ENCODE measurements at places on chromosomes 2 and 18.

- DNase-seq: no peak
Measured at GRCh38 chr2:53028225-53028624, 739.4 kb upstream of the CHAC2 start.

DNA sequence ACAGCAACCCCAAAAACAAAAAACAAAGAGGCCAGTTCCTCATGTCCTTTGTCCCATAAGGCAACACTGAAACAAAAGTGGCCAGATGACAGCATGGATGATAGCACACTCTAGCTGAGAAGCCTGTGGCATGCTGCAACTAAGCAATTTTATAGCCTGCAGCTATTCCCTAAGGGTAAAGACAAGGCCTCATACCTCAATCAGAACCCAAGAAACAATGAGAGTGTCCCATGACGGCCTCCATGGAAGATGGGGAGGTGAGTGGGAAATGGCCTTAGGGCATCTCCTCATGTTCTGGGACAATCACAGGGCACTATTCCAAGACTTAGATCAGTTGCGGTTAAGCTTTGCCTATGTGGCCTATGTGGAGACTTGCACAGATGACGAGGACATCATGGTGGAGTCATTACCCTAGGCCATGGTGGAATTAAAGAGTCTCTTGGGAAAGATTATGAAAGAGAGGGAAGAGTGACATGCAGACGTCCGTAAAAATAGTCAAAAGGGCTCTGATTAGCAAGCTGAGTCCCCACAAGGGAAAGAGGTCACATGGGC is 103.1 kb downstream of the INO80D start:
- DNase-seq: no peak

DNA sequence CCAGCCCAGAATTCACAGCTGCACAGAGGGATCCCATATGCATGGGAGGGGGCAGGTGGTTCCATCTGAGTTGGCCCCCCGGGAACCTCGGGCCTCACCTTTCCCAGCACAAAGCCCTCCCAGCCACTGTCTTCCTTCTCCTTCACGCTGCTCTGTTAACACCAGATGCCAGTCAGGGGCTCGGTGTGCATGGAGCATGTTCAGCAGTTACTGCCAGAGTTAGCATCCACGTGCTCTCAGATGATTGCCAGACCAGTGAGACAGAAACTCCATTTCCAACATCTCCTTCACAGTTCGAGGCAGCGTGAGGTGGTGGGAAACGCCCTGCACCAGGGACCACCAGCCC is 101.0 kb downstream of the PTGR3 start:
- no peak for DNase-seq

- DNase-seq: no peak
Measured at GRCh38 chr2:175282300-175282699, 100.8 kb upstream of the ATP5MC3 start.

DNA sequence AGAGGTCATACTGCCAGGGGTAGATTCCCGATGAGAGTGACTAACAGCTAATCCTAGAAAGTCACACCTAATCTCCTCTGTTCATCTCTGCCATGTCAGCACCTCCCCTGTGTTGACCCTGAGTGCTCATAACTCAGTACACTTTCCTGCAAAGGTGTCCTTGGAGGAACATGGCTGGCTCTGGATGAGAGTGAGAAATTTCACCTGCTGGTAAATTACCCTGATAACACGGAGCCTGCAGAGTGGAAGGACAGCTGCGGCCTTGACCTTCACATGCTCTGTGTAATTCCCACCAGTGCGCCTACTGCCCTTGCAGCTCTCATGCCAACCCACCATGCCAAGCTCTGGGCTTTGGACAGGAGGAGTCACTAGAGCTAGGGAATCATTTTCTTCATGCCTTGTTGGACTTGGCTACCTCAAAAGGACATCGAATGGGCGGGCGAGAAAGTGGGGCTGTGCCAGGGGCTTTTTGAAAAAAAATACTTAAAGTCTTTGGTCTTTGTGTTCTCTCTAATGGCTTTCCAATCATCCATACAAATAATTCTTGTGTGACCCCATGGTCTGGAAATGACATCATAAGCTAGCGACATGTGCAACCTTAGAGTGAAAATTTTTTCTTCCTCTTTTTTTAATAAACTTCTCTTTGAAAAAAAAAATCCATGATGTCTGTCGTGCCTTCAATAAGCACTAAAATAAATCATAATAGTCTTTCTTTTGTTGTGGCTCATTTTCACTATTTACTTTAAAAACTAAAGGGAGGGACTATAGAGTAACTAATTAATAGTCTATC is 319.9 kb downstream of the MYCN start:
- DNase-seq: no peak

DNA sequence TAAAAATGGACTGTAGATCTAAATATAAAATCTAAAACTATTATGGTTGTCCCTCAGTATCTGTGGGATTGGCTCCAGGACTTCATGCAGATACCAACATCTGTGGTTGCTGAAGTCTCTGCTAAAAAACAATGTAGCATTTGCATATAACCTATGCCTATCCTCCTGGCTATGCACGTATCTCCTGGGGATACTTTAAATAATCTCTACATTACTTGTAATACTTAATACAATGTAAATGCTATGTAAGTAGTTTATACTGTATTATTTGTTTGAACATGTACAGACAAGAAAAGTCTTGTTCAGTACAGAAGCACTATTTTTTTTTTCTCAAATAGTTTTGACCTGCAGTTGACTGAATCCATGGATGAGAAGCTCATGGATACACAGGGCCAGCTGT is 134.9 kb downstream of the ZAP70 start:
- no peak for DNase-seq

DNA sequence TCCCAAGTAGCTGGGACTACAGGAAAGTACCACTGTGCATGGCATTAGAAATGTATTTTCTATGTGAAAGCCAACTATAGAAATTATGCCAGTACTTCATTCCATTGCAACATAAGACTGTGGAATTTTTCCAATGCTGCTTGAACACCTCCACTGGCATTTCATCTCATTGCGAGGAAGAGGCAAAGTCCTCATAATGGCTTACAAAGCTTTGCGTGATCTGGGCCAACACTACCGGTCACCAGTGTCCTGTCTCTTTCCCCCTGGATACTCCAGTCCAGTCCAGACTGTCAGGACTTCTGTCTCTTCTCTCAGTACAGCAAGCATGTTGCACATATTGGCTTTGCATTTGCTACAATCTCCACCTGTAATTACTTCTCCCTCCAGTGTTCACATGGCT is 223.5 kb downstream of the GPD2 start:
- DNase-seq: no peak

- DNase-seq: no peak
Measured at GRCh38 chr2:65366595-65367125, 65.7 kb downstream of the SPRED2 start.

- no peak for DNase-seq
Measured at GRCh38 chr2:199111458-199111857, 346.3 kb downstream of the SATB2 start.

DNA sequence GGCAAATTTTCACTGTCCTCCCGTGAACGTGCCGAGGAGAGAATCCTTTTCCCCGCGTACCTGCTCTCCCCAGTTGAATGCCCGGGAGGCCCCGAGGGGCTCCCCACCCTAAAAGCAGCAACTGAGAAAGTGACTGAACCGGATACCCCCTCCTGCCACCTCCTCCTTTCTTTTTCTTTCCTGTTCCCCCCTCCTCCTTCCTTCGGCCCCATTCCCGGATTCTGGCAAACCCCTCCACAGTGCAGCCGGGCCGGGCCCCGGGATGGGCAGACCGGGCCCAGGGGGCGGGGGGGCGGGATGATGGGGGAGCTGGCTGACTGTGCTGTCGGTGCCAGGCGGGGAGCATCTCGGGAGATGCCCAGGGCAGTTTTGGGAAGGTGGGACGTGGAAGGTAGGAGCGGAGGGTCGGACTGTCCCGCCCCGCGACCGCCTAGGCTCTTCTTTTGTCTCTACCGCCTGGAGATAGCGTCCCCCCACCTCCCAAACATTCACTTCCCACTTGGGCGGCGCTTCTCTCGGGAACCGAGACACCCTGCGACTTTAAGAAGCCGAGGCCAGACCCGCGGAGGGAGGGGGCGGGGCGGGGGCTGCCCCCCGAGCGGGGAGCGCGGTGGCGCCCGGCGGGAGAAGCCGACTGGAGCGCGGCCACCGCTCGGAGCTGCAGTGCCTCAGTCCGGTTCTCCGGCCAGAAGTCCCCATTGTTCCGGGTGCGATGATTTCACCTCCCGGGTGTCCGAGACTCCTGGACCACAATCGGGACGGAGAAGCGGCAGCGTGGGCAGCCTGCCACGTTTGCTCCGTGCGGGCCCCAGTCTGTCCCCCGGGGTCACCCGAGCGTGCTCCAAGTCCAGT is 8.2 kb downstream of the DLX2 start:
- DNase-seq: no peak

- no peak for DNase-seq
Measured at GRCh38 chr2:240523451-240524281, 34.1 kb downstream of the ANKMY1 start.

GRCh38 chr2:128486640-128487375 is 168.1 kb upstream of the HS6ST1 start:
- no peak for DNase-seq

- DNase-seq: no peak
Measured at GRCh38 chr18:75783566-75784281, 356.2 kb upstream of the SMIM21 start.

DNA sequence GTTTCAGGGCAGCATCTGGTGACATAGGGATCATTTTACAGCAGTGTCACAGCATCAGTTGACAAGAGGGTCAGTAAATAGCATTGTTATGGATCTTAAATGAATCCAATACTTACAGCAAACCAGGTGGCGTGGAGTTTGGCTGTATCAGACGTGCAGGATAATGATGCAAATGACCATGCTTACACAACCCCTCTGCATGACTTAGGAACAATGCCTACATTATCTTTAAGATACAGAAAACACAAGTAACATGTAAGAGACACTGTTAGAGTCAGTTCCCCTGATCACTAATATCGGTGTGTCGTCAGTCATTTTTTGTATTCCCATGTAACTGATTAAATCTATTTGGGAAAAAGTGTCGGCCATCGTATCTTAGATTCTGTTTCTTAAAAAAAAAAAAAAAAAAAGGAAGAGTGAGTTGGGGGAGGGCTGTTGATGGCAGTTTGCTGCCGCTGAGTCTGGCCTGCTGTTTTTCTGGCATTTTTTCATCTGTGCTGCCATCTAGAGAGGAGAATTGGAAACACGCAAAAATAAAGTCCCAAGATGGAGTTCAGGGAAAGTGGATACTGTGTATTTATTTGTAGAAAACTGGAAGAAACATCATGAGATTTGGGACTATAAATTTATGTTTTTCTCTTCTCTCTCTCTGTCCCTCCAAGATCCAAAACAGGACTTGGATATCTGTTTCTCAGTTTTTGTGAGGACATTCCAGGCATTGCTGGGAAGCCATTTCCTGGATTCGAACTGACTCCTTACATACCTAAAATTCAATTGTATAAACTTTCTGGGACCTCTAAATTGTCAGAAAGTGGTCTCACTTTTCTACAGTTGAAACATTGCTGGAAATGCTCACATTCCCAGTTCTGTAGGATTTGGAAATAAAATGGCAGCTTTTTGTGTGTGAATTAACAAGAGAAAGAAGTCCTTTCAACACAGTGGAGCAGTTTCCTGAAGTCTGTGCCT is 60.3 kb upstream of the AGPS start:
- no peak for DNase-seq

GRCh38 chr2:205776720-205777119 is 94.4 kb downstream of the NRP2 start:
- no peak for DNase-seq

DNA sequence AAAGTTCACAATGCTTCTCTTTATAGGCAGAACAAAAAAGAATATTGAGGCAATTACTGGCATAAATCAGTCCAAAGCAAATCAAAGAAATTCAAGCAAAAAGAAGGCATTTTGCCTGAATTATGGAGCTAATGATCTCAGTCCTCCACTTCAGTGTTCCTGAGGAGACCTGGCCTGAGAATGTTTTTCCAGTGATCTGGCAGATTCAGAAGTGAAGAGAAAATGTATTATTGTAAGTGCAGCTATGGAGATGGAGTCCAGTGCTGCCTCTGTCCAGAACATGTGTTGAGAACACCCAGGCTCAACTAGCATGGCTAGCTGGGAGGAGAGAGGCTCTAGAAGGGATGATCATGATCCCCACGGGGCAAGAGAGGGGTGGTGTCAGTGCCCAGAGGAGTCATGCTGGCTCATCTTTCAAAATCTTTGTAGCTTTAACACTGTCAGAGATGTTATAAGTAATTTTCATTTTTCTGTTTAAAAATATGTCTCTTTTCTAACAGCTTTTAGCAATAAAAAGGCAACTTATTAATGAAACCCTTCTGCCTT is 367.0 kb upstream of the RAB12 start:
- DNase-seq: no peak

GRCh38 chr2:161373942-161374341 is 42.2 kb upstream of the TBR1 start:
- DNase-seq: no peak

DNA sequence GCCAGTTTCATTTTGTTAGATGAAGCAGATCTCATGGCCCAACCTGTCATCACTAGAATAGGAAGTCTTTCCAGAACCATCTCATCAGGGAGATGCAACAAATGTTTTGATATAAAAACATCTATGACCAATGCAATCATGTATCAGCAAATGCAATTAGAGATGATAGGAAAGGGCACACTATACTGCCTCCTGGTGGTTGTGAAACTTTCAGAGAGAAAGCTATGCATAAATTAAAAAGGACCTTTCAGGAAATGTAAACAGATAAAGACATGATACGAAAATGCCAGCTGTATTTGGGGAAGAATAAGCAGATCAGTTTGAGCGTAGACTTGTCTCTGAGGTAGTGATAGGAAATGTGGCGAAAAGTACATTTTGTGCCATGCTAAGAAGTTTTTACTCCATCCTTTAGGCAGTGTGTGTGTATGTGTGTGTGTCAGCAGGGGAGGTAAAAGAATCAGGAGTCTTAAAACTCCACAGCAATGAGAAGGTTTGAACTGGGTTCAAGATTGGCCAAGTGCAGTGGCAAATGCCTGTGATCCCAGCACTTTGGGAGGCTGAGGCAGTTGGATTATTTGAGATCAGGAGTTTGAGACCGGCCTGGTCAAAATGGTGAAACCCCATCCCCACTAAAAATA is 479.3 kb downstream of the CPS1 start:
- DNase-seq: no peak

- DNase-seq: no peak
Measured at GRCh38 chr2:156436497-156437085, 412 bp downstream of the GPD2 start.

DNA sequence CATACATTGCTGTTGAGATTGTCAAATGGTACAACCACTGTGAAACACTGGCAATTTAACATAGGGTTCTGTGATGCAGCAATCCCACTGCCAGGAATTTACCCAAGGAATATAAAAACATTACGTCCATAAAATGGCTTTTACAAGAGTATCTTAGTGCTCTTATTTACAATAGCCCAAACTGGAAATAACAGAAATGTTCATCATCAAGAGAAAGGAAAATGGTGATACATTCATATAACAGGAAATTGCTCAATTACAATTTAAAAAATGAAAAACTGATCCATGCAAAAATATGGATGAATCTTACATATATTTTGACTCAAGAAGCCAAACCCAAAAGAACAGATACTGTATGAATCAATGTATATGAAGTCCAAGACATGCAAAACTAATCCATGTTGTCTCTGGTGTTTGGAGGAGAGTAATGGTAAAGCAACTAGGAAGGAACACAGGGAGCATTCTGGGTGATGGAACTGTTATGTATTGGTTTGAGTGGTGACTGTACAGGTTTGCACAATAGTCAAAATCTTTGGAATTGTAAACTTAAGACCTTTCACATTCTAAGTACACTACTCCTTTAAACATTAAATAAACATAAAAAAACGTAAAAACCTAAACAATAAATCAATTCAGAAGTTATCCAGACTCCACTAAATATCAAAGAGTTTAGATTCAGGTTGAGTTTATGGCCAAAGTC is 104.8 kb upstream of the WDR75 start:
- DNase-seq: no peak

- no peak for DNase-seq
Measured at GRCh38 chr2:86001326-86001725, 104.4 kb downstream of the POLR1A start.

Measured in cortex of kidney (tissue), 1 donor.